ENCODE measurements at places on chromosomes 1 and 21.

GRCh38 chr21:29939104-29939923 is 482 bp downstream of the GRIK1 start:
- peak; percentile 60 for DNase-seq

GRCh38 chr1:25505656-25506385 is 37.6 kb upstream of the LDLRAP1 start:
- no peak for DNase-seq

- no peak for DNase-seq
Observed at GRCh38 chr1:220631238-220631815, 58.8 kb upstream of the C1orf115 start.

DNA sequence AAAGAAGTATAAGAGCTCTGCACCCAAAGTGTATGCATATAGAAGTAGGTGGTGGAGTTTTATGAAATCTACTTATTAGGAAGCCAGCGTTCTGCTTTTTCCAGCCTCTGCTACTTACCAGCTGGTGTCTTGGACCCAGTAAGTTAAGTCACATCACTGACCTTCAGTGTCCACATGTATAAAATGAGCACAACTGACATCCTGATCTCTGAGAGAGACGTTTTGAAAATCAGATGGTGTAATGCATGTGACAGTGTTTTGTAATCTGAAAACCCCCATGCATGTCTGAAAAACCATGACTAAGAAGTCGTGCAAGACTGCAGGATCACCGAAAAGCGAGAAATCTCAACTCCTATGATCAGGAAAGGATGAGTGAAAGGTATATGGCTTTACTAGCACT is 2.0 kb downstream of the CR1 start:
- no peak for DNase-seq

- no peak for DNase-seq
Observed at GRCh38 chr1:8905582-8906191, 27.2 kb upstream of the ENO1 start.

- no peak for DNase-seq
Observed at GRCh38 chr1:170580636-170581440, 48.9 kb downstream of the GORAB start.

Data from T1000 (cell line).